ENCODE measurements at places on chromosomes 12 and 14.

- DNase-seq, result no peak
Measured at GRCh38 chr14:105205673-105206208, 24.6 kb upstream of the NUDT14 start.

DNA sequence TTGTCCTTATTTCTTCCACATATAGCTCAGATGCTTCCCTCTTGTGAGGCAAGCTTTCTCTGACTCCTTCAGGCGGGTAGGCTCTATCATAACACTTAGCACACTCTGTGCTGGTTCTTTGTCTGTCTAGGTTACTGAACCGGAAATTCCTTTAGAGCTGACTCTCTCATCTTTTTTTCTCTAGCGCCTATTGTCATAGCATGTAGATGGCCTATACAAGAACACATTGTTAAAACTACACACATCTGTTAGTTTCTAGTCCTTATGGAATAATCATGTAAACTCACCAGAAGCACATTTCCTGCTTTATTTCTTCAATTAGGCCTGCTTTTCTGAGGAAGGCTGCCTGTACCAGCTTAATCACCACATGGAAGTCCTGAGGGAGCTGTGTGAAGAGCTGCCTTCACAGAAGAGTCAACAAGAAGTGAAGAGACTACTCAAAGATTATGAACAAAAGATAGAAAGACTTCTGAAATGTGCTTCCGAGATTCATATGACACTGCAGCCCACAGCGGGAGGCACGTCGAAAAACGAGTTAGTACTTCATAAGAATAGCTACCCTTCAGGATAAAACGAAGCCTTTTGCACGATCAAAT, 143.9 kb downstream of the SYNE2 start:
- DNase-seq, result peak; percentile 18

DNA sequence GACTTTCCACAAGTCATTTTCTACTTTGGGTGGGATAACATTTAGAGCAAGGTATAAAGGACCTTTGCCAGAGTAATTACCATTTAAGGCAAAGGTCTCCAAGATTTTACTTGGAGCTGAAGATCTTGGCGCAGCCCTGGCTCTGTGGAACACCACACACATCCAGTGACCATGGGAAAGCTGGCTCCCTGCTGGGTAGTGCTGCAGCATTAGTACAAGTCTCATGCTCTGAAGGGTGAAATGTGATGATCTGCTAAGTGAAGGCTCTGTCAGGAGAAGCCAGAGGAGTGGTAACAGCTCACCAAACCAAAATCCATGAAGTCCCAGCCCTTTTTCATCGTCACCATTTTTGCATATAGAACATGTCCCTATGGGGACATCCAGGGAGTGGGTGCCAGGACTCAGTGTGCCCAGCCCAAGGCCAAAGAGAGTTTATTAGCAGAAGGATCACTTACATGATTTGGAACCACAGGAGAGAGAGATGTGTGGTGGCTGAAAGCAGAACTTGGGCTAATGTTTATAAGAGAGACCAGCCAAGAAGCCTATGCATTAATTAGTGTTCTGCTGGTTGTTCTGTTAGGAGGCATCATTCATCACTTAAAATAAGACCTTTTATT, 110.7 kb downstream of the SLC38A6 start:
- no peak for DNase-seq

DNA sequence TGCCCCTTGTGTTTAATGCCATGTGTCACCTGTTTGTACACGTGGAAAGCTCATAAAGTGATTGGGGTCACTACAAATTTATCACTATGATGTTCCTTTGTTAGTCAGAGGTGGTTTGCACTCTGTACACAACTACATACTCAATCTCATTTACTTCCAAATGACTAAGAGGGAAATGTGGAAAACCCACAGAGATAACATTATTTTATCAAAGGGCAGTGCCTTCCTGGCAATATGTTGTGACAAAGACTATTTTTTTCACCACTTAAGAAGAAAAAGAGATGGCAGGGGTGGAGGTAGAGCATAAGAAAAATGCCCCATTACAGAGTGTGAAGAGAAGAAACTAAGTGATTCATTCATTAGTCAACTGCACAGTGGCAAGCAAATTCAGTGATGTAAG, 1064.1 kb upstream of the FLRT2 start:
- peak; percentile 50 for DNase-seq

DNA sequence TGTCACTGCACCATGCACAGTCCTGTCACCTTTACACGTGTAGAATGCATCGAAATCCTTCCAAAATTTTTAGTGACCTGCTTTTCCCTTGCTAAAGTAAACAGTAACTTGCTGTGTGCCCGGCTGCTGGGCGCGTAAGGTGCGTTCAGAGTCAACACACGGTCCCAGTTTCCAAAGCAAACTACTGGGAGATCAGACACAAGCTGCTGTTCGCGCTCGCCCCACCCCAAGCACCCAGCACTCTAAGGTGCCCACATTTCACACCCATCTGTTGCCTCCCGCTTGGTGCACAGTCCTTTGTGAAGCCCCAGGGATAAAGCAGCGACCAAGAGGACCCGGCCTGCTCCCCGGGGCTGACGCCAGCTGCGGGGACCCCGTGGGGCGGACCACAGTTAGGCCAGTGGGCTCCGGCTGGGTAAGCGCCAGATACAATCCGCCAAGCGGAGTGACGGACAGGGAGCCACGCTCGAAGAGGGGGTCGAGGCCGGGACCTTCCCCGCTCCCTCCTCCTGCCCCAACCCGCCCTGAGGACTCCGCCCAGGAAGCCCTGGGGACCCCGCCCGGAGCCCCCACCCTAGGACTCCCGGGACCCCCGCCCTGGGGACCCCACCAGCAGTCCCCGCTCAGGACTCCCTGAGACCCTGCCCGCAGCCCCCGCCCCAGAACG, 633 bp downstream of the STX2 start:
- DNase-seq, result peak; percentile 9

- DNase-seq, result no peak
Measured at GRCh38 chr12:29048787-29049186, 100.3 kb upstream of the FAR2 start.

DNA sequence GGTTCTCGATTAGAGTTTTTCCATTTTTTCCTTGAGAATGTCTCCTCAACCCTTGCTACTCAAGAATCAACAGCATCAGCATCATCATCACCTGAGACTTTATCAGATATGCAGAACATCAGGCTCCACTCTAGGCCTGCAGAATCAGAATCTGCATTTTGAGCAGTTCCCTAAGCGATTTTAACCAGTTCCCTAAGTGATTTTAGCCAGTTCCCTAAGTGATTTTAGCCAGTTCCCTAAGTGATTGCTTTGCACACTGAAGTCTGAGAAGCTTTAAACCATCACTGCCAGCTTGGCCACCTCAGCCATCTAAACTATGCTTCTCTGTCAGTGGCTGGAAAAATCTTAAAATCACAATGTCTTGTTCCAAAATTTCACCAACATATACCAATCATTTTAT, 29.4 kb upstream of the SLC38A1 start:
- no peak for DNase-seq

DNA sequence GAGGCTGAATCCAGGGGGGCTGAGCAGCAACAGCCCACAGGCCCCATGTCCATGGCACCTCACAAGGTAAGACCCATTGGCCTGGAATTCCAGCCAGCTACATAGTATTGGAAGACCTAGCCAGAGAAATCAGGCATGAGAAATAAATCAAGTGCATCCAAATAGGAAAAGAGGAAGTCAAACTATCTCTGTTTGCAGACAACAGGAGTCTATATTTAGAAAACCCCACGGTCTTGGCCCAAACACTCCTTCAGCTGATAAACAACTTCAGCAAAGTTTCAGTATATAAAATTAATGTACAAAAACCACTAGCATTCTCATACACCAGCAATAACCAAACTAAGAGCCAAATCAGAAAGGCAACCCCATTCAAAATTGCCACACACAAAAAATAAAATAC, 16.9 kb downstream of the PDE6H start:
- DNase-seq, result no peak

DNA sequence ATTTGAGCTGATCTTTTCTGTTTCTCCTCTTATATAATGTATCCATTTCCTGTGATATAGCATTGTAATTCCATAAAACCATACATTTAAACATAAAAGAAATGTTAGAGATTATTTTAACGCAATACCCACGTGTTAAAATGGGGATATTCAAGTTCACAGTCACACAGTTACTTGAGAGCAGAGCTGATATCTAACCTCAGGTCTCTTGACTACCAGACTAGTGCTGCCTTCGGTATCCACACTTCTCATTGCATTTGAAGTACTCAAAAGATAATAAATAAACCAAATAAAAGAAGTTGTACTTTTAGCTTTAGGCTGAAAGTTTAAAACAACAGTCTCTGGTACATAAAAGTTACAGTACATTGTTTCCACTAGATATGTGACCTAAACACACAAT, 2.9 kb downstream of the CLECL1 start:
- no peak for DNase-seq

GRCh38 chr12:10122689-10123088, 7.3 kb downstream of the CLEC7A start:
- no peak for DNase-seq

GRCh38 chr12:104649921-104650320, 193.2 kb downstream of the CHST11 start:
- no peak for DNase-seq

GRCh38 chr14:34355584-34356263, 106.3 kb downstream of the SPTSSA start:
- peak; percentile 92 for DNase-seq

DNA sequence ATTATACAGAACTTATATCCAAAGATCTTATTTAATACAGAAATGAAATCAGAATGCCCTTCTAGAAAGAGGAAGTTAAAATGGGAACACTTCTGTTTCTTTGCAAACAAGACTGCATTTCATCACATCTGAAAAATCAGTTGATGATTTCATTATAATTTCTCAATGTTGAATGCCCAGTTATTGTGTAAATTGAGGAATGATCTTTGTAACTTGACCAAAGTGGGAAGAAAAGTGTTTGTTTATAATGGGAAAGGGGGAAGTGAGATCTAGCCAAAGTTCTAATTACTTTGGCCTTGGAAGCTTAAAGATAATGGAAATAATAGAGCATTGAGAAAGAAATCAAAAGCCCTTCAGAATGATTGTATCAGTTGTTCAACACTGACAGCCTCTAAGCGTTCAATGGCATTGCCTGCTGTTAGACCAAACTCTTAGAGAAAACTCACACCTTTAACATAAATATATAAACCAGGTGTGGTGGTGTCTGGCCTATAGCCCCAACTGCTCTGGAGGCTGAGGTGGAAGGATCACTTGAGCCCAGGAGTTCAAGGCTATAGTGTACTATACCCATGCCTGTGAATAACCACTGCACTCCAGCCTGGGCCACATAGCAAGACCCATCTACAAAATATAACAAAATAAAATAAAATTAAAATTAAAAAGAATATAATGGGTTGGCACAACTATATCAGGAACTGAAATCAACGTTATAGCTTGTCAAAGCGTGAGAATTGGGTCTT, 9.9 kb upstream of the LYZ start:
- DNase-seq, result no peak

DNA sequence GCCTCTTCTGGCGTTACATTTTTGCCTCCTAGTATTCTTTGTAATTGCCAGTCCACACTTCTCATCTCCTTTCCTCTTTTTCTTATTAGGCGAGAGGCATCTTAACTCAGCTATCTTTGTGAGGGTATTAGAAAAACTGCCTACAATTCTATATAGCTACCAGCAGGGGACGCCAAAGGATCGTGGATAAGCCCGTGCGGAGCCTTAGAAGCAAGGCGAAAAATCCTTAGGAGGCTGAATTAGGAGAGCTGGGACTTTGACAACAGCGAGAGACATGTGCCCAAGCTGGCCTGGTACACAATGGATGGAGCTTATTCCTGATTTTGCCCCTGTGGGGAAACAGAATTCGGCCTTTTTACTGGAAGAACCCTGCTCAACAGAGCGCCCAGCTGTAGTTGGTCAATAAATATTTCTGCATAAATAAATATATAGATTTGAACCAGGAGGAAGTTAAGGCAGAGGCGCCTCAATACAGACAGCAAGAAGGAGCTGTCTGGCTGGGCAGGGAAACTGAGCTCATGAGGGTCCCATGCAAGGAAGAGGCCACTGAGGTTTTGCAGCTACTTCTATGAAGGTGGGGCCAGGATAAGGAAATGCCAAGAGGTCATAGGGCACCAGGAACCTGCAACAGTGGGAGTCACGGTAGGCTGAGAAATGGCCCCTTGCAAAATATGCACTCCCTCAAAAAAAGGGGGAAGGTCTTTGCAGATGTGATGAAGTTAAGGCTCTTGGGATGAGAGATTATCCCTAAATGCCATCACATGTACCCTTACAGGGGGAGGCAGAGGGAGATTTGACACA, 14.6 kb upstream of the RBM19 start:
- DNase-seq, result peak; percentile 46

DNA sequence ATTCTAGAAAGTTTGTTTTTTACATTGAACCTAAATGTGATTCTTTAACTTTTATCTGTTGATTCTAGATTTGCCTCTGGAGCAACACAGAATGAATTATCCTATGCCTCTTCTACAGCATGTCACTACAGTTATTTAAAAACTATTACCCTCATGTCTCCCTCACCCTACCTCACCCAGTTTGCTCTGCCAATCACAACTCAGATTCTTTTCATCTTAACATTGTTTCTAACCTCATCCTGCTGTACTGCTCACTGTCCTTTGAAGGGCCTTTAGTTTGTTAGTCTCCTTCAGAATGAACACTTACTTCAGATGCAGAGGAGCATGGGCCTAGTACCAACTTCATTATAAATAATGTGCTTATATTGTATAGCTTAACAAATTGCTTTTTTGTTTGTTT, 21.5 kb downstream of the YLPM1 start:
- no peak for DNase-seq

DNA sequence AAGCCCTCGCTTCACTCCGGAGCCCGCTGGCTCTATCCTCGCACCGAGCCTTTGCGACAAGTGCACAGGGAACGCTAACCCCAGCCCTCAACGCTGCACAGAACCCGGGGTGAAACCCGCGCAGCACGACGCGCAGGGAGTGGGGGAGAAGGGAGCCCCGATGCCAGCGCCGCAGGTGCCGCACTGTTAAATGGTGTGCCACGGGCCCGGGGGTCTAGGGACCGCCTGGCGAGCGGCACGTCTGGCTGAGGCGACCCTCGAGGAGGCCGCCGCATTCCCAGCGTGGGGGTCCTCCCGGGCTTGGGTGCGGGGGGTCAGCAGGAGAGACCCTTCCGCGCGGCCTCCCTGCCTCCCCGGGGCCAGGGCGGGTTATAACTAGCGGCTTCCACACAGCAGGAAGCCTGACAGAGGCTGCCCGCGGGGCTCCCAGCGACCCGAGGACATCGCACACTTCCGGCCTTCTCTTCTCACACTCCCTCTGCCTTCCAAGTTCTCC, 23.8 kb upstream of the LRTM2 start:
- DNase-seq, result no peak
